Inflammatory macrophage treated with lipopolysaccharide for 1 hour (primary cell): ENCODE measurements at places on chromosomes 7 and 10.
A peak's percentile ranks its signal among the peaks of the same experiment; 100 is the strongest.

- no peak for DNase-seq
These were observed 103.9 kb upstream of the LRRC4 start for GRCh38 chr7:128135159-128135514.

GRCh38 chr10:45302573-45302972 lies 12.8 kb downstream of the OR13A1 start:
- DNase-seq: no peak

DNA sequence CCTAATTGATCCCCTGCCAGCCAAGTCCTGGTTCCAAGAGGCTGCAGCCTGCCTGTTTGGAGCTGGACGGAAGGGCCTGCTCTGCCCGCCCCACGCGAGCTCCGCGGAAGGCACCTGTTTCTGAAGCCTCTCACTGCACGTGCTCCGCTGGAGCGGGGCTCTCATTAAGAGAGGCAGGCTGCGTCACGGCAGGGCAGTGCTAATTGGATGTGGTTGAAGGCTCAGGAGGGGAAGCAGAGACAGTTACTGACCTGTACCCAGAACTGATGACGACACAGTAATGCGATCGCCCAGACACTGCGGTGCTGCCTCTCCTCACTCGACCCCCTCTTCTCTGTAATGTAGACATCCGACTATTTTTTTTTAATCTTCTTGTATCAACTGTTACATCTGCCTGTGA lies 411.1 kb upstream of the MGMT start:
- no peak for DNase-seq

DNA sequence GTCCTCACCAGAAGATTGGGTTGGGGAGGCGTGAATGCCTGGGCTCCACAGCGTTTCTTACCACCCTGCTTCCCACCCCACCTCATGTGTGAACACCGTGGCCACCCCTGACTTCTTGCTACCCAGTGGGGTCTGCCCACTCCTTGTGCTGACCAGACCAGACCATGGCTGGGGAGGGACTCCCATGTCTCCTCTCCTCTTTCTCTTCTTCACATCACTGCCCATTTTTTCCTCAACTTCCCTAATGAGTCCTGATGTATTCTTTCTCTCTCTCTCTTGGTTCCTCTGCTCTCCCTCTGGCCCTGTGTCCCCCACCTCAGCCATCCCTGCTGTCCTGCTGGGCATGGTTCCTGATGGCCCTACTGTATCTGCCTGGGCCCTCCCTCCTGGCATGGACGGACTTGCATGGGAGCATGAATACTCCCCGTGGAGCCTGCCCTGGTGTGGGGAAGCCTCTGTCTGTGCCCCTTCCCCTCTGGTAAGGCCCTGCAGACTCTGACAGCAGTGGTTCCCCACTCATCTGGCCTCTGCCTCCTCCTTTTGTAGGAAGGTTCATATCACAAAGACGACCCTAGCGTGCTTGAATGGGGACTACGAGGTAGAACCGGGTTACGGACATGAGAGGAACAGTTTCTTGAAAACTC lies 85.5 kb downstream of the ADCY1 start:
- DNase-seq: no peak

GRCh38 chr7:143408686-143409561 lies at the start of gene EPHA1:
Gene EPHA1 (minus strand): TSS chr7:143408856. CDS start chr7:143408805, 51 bp downstream.
- no peak for DNase-seq

GRCh38 chr7:73718905-73719805 lies at the start of gene STX1A:
Gene STX1A (minus strand): TSS chr7:73719669. CDS start chr7:73719631, 38 bp downstream.
- DNase-seq: peak; percentile 60

DNA sequence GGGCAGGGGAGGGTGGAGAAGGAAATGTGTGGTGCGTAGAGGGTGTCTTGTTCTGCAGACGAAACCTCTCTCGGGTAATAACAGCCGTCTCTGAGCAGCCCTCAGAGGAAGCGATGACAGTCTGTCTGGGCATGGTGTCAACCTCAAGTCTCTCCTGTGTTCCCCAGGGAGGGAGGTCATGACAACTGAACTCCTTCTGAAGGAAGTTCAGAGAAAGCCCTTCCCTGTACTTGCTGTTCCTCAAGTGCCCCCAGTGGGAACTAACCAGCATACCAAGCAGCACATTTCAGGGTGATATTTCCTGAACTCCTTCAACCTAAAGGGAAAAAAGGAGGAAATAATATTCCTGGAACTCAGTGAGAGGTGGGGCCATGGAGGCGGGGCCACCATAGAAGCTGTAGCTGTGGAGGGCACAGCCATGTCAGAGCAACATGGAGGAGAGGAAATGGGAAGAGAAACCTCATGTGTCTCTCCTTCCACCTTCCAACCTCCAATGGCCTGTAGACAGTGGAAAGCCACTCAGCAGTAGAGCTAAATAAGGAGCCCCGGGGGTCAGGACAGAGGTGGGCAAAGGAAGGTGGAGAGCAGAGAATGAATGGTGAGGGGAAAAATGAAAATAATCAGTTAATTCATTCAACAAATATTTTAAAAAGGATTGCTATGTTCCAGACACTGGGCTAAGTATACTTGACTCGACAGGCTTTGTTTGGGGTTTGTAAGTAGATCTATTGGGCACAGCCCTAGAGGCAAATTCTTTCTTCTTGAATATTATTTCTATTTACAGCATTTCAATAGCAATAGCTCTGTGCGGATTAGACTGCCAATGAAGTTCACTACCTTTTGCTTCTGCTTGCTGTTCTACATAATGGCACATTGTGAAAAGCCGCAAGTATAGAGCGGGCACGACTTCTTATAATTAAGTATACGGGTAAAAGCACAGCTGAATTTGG lies 61.0 kb upstream of the AOAH start:
- peak; percentile 51 for DNase-seq

- DNase-seq: no peak
These were observed 18.0 kb downstream of the WDR37 start for GRCh38 chr10:1074052-1074747.

DNA sequence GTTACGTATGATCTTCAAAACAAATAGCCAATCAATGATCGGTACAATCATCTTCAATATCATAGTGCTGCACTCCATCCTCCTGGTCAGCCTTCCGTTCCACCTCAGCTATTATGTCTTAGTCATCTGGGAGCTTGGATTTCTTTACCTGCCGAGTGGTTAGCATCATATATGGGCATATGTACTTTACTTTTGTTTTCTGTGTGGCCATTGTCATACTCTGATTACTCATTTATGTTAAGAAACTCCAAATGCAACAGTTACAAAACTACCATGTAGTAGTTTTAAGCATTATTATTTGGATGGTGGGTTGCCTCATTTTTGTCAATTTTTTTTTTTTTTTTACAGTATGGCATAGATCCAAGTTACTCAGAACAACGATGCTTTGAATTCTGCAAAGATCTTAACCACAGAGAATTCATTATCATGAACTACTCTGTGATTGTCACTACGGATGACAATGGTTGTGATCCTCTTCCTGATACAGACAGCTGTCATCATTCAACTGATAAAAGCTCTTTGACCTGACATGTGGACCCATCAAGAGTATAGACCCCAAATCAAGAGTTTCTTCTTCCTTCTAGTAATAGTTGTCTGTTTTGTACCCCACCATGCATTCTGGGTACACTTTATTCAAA lies 52.1 kb upstream of the NME8 start:
- DNase-seq: no peak

GRCh38 chr10:122191936-122192541 lies 79.1 kb upstream of the BTBD16 start:
- DNase-seq: no peak

- DNase-seq: no peak
These were observed 398.9 kb downstream of the ADRA2A start for GRCh38 chr10:111475720-111476119.

- no peak for DNase-seq
These were observed 72.2 kb upstream of the SHH start for GRCh38 chr7:155884225-155885166.

- no peak for DNase-seq
These were observed 370.7 kb upstream of the MGMT start for GRCh38 chr10:129096065-129096984.

GRCh38 chr10:44238212-44238611 lies 146.7 kb downstream of the CXCL12 start:
- no peak for DNase-seq

DNA sequence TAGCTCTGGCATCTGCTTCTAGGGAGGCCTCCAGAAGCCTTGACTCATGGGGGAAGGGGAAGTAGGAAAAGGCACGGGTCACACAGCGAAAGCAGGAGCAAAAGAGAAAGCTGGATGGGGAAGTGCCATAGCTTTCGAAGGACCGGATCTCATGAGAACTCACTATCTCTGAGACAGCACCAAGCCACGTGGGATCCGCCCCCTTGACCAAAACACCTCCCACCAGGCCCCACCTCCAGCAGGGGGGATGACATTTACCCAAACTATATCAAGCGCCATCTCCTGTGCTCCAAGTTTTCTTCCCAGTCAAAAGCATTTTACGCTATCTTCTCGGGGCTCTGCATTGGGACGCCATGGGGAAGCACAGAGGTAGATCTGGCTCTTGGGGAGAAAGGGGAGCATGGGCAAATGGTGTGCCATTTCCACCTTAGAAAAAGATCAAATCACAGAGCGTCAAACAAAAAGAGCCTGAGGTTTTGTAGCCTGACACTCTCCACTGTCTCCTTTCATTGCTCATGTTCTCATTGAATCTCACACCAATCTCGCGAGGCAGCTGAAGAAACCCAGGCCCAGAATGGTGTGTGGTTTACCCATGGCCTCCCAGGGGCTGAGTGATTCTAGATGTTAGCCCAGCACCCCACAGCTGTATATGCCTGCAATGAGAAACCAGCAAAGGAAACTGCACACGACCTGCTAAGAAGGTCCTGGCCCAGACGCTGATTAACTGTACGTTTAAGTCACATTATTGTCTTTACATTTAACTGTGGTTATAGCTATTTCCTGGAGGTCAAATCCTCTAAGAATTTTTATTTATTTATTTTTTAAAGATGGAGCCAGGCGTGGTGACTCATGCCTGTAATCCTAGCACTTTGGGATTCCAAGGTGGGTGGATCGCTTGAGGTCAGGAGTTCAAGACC lies 8.1 kb upstream of the OLAH start:
- peak; percentile 83 for DNase-seq

GRCh38 chr7:130426564-130426963 lies 14.3 kb downstream of the CEP41 start:
- DNase-seq: no peak

DNA sequence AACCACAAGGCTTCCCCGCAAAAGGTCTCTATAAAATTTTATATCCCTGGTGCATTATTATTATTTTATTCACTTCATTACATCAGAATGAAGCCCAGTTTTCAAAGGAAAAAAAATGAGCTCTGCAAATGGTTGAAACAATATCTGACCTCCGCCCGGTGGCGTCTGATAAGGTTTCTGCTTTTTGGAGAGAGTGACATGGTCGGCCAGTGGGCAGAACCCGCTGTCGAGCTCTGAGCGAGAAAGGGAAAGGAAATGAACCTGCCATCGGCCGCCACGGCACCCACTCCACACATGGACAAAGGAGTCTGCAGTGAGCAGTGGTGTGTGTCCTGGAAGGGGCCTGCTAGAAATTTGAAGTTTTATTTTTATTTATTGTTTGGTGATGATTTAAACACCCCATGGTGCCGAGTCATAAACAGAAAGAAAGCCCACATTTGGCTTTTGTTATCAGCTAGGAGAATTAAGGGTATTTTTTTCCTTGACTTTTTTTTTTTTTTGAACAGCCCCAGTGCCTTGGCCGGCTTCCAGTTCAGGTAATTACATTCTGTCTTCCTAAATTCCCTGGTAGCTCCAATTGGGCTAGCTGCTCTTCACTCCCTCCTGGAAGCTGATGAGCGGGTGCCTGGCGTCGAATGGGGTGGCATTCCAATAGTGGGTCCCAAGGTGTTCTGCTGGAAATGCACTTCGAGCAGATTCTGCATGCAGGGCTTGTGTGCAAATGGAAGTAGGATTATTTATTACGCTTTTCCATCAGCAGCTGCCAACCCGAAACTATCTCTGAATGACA lies 149.4 kb upstream of the MKI67 start:
- DNase-seq: no peak

GRCh38 chr7:118657391-118658005 lies 433.0 kb downstream of the ANKRD7 start:
- DNase-seq: no peak

DNA sequence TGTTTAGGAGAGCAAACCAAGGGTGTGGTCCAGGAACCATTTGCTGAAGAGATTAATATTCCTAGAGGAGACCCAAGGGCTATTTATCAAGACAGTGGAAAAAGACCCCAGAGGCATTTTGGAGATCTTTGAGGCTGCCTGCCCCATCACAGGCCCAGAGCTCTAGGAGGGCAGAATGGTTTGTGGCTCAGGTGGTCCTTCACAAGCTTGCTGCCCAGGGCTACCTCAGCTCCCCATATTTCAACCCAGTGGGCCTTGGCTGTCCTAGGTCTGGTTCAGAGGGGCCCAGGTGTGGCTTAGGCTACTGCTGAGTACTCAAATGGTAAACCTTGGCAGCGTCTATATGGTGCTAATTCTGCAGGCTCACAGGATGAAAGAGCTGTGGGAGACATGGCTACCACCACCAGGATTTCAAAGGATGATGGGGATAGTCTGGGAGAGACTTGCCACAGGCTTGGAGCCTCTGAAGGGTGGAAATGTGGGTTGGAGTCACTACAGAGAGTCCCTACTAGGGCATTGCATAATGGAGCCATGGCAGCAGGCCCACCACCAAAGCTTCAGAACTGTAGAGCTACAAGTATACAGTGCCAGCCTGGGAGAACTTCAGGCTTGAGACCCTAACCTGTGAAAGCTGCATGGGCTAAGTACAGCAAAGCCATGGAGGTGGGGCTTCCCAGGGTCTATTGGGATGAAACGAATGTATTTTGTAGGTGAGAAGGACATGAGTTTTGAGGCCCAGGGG lies 24.3 kb downstream of the PTEN start:
- DNase-seq: no peak

DNA sequence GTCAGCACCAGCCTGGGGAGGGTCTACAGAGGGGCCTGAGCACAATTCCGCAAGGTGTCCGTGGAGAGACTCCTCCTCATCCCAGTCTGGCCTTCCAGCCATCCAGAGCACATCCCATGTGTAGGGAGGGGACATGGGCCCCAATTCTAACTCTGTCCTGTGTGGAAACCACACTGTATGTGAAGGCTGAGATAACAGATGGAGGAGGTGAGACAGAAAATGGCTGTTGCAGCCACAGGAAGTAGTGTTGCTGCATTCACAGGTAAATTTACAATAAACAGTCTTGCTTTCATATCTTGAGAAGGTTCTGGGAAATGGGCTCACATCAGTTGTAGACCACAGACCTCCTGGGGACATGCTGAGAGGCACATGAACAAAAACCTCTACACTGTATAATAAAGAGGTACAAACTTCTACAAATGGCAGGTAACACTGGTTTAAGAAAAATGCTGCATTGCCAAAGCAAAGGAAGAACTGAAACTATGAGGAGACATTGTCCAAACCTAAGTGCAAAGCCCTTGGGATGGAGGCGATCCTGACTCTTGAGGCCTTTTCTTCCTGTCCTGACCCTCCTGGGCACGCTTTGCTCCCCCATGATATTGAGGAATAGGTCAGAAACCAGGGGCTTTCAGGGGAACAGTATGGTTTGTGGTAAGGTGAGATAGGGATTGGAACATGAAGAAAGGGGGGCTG lies 21.6 kb upstream of the GIMAP2 start:
- DNase-seq: no peak

DNA sequence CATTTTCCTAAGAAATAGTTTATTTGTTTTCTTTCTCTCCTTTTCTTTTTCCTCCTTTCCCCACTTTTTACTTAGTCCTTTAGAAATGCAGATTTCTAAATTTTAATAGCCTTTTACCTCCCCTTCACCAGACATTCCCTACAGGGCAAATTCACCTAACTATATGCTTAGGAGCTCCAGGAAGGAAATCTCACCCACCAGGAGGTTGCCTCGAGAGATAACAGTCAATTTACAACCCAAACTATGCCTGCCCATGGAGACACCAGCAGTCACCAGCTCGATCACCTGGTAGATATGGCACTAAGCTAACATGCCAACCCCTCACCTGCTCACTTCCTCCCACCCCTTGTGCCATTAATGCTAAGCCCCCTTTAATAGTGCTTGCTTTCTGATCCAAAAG lies 25.2 kb upstream of the CREB3L2 start:
- DNase-seq: no peak
